Activated naive CD4-positive, alpha-beta T cell treated with anti-CD3 and anti-CD28 coated beads, Interleukin-2, amount 10 ng/mL, durations not matched to agents 5 hours and 36 hours (primary cell): ENCODE measurements at places on chromosomes 6 and 20. TPM values are rescaled to one million over a fixed set of nuclear protein-coding genes. Genes with fewer than 3 reads are reported as not detected.

The SLC22A1 gene
- total RNA-seq = 0.50 TPM

The KIAA1755 gene
- total RNA-seq = not detected

The KCNK17 gene
- total RNA-seq = not detected

The PLA2G7 gene
- total RNA-seq = not detected

The DACT2 gene
- not detected for total RNA-seq

The TMEM170B gene
- 1.3 TPM for total RNA-seq

The SIM1 gene
- total RNA-seq = not detected

The STXBP5 gene
- total RNA-seq = 16.2 TPM

The C20orf144 gene
- total RNA-seq = 0.22 TPM

The CD93 gene
- 0.43 TPM for total RNA-seq

The EYA4 gene
- not detected for total RNA-seq

The JPH2 gene
- total RNA-seq = 0.10 TPM

The SPEF1 gene
- total RNA-seq = not detected

The GJA1 gene
- total RNA-seq = not detected

The TJAP1 gene
- 39.7 TPM for total RNA-seq

The PRL gene
- not detected for total RNA-seq

The GNAS-AS1 gene
- 0.89 TPM for total RNA-seq

The SLC22A7 gene
- not detected for total RNA-seq

The GLP1R gene
- not detected for total RNA-seq

The LY6G6C gene
- total RNA-seq = not detected

The BPI gene
- not detected for total RNA-seq

The OR12D3 gene
- not detected for total RNA-seq

The FOXA2 gene
- total RNA-seq = not detected
